ENCODE measurements at places on chromosomes 3 and 15. TPM values are rescaled to one million over a fixed set of nuclear protein-coding genes. Genes with fewer than 3 reads are reported as not detected.

The NR2E3 gene
- not detected for total RNA-seq

The SPINK8 gene
- total RNA-seq, result not detected

The TM4SF1 gene
- 211 TPM for total RNA-seq

The SMCO1 gene
- total RNA-seq, result 42.3 TPM

GRCh38 chr3:170777564-170777926 lies 92.5 kb downstream of the RPL22L1 start:
- no peaks in the 10 kb centered on the region for H3K27me3 ChIP-seq
- no peak overlapping the region for H3K4me3 ChIP-seq
- H3K36me3 ChIP-seq, result no peaks in the 10 kb centered on the region
- no peak for DNase-seq
- no peak overlapping the region for H3K27ac ChIP-seq
- H3K4me1 ChIP-seq, result no peaks in the 10 kb centered on the region

DNA sequence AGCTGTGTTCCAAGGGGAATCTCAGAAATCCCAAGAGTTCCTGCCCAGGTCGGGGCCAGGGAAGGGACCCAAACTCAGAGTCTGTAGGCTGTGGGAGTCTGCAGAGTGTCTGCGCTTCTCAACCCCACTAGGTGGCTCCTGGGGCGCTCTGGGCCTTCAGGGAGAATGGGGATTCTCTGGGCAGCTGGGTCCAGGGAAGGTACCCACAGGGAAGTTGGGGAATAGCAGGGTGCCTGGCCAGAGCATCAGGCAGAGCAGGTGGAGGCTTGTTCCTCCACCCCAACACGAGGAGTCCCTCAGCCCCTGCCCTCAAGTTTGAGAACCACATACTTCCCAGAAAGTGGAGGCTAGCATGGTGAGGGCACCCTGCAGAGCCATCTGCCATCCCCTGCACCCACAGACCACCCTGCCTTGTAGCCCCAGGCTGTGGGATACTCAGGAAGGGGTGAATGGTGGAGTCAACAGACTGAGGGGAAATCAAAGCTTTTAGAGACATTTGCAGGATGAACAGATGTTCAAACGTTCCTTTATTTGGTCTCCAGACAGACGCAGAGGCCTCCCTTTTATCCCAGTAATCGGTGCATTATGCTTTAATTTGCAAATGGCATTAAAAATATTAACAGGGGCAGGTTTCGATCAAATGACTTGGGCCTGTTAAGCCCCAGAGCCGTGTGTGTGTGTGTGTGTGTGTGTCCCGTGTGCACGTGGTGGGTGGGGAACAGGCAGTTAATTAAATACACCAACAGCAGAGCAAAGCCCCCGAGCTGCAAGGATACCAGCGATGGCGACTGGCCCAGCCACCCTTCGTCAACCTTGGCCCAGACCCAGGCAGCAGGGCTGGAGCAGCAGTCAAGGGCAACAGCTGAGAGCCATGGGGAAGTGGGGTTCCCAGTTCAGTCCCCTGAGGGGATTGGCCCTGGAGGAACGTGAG lies 57.7 kb downstream of the DNAJB8 start:
- no peaks in the 10 kb centered on the region for H3K27me3 ChIP-seq
- no peak overlapping the region for H3K4me3 ChIP-seq
- no peak for DNase-seq
- no peak overlapping the region for H3K27ac ChIP-seq
- H3K4me1 ChIP-seq, result no peaks in the 10 kb centered on the region
- no peaks in the 10 kb centered on the region for H3K36me3 ChIP-seq

- no peaks in the 10 kb centered on the region for H3K36me3 ChIP-seq
- H3K27me3 ChIP-seq, result no peaks in the 10 kb centered on the region
- no peak overlapping the region for H3K27ac ChIP-seq
- no peak overlapping the region for H3K4me3 ChIP-seq
- no peaks in the 10 kb centered on the region for H3K4me1 ChIP-seq
Measured at GRCh38 chr3:50885070-50885850, 210.5 kb downstream of the DOCK3 start.

DNA sequence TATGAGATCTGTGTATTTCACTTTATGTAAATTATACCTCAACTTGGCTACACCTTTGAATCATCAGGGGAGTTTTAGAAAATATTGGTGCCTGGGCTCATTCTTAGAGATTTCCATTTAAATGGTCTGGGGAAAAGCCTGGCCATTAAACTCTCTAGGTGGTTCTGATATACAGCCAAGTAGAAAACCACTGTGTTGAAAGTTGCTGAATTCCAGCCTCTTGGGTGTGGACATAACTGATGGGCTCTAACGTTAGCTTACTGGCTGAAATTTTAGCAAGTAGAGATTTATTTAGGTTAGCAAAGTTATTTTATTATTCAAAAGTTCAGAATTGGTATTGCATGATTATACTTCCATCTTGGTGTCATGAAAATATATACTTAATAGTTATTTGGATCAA lies 84.1 kb downstream of the ATG7 start:
- no peak overlapping the region for H3K27ac ChIP-seq
- no peak for DNase-seq
- H3K36me3 ChIP-seq, result peaks cover 27% of the 10 kb centered on the region
- no peaks in the 10 kb centered on the region for H3K27me3 ChIP-seq

- H3K27ac ChIP-seq, result no peak overlapping the region
- no peak for DNase-seq
- no peaks in the 10 kb centered on the region for H3K4me1 ChIP-seq
- H3K36me3 ChIP-seq, result no peaks in the 10 kb centered on the region
- peaks cover 5% of the 10 kb centered on the region for H3K27me3 ChIP-seq
Measured at GRCh38 chr3:32818229-32818969, 602 bp downstream of the TRIM71 start.

DNA sequence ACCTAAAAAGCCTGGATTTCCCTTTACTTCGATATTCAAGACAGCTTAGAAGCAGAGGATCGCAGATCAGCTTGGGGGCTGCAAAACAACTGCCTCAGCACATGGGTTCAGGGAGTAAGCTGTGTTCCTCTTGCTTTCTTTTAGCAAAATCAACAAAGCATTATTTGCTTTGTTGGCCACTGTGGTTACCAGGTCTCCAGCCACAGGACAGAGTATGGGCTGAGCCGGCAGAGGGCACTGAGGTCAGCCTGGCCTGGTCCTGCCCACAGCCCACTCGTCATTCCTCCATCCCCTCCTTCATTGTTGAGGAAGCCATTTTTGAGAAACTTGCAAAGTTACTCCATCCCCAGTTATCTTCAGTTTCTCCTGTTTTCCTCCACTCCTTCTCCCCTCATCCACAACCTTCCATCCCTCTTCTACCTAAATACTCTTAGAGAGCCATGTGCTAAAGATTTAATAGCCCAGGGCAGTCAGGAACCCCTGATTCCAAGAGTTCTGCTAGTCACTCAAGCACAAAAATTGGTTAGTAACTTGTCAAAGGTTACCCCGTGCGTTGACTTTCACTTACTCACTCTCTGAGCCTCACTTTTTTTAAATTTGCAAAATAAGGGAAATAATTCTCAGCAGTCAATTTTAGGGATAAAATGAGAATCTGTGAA lies 60.0 kb upstream of the HES1 start:
- H3K4me3 ChIP-seq, result no peak overlapping the region
- no peak overlapping the region for H3K27ac ChIP-seq
- H3K36me3 ChIP-seq, result no peaks in the 10 kb centered on the region
- no peaks in the 10 kb centered on the region for H3K4me1 ChIP-seq
- no peaks in the 10 kb centered on the region for H3K27me3 ChIP-seq
- no peak for DNase-seq

DNA sequence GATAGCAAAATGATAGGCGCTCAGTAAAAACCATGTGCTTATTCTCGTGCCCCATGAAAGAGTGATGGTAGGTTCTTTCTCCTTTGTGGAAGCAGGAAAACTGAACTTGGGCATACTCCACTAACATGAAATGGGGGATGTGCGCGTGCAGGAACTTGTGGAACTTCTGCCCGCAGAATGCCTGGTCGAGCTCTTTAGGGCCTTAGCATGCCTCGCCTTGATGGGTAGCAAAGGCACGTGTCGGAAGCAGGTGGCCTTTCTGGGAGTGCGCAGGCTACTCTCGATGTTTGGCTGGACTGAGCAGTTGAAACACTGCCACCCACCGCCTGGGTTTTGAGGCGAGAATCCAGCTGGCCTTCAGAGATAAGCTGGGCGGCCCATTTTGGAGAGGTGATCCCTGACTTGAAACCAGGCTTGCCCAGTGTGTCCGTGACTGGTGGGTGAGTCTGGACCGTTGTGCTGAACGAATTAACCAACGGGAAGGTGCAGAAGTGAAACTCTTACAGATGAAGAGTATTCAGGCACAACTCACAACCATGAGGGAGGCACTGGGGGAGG lies 842 bp downstream of the PCCB start:
- H3K27me3 ChIP-seq, result no peaks in the 10 kb centered on the region
- DNase-seq, result peak; percentile 72
- H3K36me3 ChIP-seq, result peaks cover 6% of the 10 kb centered on the region
- peaks cover 18% of the 10 kb centered on the region for H3K4me1 ChIP-seq
- H3K4me3 ChIP-seq, result peak overlapping the region; percentile 70

- H3K36me3 ChIP-seq, result peaks cover 42% of the 10 kb centered on the region
- peak; percentile 38 for DNase-seq
- peaks cover 36% of the 10 kb centered on the region for H3K4me1 ChIP-seq
- H3K4me3 ChIP-seq, result no peak overlapping the region
- H3K27me3 ChIP-seq, result no peaks in the 10 kb centered on the region
Measured at GRCh38 chr3:14127516-14128161, 2.8 kb downstream of the TMEM43 start.

DNA sequence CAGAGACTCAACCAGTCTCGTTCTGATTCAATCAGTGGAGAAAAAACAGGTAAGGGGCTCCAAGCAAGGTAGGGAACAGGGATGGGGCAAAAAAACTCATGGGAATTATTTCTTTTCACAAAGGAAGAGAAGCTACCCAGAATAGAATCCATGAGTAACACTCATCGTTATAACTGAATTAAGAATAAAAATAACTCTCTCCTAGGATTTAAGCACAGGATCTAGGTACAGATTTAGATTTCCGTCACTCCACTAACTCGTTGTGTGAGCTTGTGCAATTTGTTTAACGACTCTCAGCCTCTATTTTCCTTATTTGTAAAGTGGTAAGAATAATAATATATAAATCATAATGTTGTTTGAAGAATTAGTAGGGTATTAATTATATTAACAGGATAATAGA lies 68.6 kb downstream of the ADAMTS9 start:
- DNase-seq, result no peak
- H3K4me1 ChIP-seq, result peaks cover 16% of the 10 kb centered on the region
- peak overlapping the region; percentile 51 for H3K27ac ChIP-seq
- H3K27me3 ChIP-seq, result no peaks in the 10 kb centered on the region
- peaks cover 35% of the 10 kb centered on the region for H3K36me3 ChIP-seq

- no peak overlapping the region for H3K27ac ChIP-seq
- no peak overlapping the region for H3K4me3 ChIP-seq
- DNase-seq, result no peak
- H3K36me3 ChIP-seq, result no peaks in the 10 kb centered on the region
- no peaks in the 10 kb centered on the region for H3K4me1 ChIP-seq
Measured at GRCh38 chr3:61299343-61300005, 48.2 kb upstream of the FHIT start.

DNA sequence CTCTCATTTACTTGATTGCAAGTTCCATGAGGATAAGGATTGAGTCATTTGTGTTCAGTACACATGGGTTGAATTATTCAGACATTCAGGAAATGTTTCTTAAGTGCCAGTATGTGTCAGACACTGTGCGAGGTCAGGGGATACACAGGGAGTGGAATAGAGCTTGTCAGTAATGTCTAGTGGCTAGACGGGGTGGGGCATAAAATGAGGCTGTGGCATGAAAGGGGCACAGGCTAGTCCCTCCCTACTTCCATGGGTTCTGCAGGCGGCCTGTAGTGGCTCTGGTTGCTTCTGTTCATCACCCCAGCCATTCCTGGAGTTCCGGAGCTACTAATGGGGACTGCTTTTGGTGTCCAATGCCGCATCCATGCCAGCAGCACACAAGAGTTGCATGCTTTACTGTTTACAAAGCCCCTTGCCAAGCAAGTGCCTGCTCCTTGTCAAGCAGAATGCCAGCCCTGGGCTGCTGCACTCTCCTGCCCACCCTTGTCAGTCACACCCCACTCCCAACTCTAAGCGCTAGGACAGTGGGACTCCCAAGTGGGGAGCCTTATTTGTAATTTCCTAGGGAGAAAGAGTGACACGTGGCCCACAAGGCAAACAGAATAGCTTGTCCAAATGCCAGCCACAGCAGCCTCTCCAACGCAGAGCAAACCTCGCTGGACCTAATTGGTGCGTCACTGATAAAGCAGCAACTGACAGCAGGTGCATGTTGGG lies 70.8 kb downstream of the RAB11A start:
- no peak overlapping the region for H3K4me3 ChIP-seq
- no peaks in the 10 kb centered on the region for H3K27me3 ChIP-seq
- no peak for DNase-seq
- H3K4me1 ChIP-seq, result no peaks in the 10 kb centered on the region

DNA sequence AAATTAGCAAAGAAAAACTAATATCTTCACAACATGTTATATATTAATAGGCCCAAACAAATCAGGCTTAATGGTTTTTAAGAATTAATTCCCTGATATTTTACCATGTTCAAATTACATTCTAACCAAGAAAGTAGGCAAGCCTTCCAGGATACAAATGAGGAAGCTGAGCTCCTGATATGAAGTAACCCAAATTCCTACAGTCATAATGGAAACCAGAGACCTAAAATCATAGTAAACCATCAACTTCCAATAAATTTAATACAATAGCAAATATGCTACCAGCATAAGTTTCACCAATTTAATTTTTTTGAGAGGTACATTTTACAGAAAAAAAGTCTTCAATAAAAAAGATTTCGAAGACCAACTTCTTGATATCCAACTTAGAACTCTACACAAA lies 3.8 kb downstream of the DCBLD2 start:
- H3K4me3 ChIP-seq, result no peak overlapping the region
- H3K27ac ChIP-seq, result no peak overlapping the region
- no peaks in the 10 kb centered on the region for H3K27me3 ChIP-seq
- peaks cover 46% of the 10 kb centered on the region for H3K4me1 ChIP-seq
- no peaks in the 10 kb centered on the region for H3K36me3 ChIP-seq

All from right atrium auricular region (tissue), 2 donors.